WERI-Rb-1 (cell line): ENCODE measurements at places on chromosomes 4 and X.

- no peak for DNase-seq
Measured at GRCh38 chrX:16970977-16971376, 24.5 kb downstream of the REPS2 start.

GRCh38 chr4:154858166-154858565 is 77.1 kb downstream of the RBM46 start:
- no peak for DNase-seq

GRCh38 chr4:14289708-14290107 is 662.2 kb upstream of the BOD1L1 start:
- no peak for DNase-seq

- no peak for DNase-seq
Measured at GRCh38 chr4:120472447-120473131, 405.9 kb upstream of the MAD2L1 start.

DNA sequence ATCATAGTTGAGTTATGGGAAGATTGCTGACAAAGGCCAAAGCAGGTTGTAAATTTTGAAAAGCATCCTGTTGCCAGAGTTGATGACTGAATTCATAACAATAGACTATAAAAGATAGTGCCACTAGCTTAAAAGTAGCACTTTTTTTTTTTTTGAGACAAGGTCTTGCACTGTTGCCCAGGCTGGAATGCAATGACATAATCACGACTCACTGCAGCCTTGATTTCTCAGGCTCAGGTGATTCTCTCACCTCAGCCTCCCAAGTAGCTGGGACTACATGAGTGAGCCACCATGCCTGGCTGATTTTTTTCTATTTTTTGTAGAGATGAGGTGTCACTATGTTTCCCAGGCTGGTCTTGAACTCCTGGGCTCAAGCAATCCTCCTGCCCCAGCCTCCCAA is 122.7 kb downstream of the SPOCK3 start:
- DNase-seq: no peak

DNA sequence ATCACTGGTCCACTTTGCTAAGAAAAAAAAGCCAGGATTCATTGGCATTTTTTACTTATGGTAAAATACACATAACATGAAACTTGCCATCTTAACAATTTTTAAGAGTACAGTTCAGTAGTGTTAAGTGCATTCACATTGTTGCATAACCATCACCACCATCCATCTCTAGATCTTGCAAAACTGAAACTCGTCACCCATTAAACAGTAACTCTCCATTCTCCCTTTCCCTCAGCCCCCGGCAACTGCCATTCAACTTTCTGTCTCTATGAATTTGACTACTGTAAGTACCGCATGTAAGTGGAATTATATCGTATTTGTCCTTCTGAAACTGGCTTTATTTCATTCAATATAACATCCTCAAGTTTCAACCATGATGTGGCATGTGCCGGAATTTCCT is 56.3 kb upstream of the LNX1 start:
- DNase-seq: no peak

DNA sequence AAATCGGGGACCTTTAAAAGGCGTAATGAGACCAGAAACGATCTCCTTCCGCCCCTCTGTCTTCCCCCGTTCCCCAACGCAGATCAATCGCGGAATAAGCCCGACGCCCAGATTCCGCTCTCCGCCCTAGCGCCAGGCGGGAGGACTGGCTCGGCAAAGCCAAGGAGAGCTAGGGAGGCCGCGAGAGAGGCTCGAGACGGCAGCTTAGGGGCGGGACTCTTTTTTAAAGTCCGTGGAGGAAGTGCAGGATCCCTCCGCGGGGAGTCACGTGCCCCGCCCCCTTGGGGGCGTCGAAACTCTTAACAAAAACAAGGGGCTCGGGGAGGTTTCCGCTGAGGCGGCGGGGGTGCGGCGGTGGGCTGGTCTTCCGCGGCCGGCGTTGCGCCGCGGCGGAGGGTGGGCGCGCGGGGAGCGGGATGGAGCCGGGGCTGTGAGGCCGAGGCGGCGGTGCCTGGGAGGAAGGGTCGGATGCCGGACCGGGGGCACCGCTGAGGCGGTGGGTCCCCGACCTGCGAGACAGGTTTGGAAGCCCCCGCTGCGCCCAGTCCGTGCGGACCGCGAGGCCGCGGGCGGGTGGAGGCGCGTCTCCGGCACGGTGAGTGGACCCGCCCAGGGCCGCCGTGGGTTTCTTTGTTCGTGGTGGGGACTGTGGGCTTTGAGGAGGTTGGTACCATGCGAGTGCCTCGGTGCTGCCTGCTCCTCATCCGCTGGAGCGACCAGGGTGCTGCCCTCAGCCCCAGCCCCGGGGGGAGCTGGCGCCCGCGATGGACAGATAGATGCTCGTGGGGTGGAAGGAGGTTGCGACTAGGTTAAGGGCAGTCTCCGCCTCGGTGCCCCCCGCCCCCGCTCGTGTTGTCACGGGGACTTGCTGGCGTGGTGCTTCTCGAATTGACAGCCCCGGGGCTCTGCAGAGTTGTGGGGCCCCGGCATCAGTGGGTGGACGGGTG is at the start of gene CCNG2:
Gene CCNG2, plus strand, starts transcription at position 296 of the 947 bp plus-strand sequence. CDS start 1,326 bp downstream, outside the sequence.
- peak; percentile 90 for DNase-seq

GRCh38 chr4:37388681-37389365 is 144.3 kb downstream of the NWD2 start:
- no peak for DNase-seq

DNA sequence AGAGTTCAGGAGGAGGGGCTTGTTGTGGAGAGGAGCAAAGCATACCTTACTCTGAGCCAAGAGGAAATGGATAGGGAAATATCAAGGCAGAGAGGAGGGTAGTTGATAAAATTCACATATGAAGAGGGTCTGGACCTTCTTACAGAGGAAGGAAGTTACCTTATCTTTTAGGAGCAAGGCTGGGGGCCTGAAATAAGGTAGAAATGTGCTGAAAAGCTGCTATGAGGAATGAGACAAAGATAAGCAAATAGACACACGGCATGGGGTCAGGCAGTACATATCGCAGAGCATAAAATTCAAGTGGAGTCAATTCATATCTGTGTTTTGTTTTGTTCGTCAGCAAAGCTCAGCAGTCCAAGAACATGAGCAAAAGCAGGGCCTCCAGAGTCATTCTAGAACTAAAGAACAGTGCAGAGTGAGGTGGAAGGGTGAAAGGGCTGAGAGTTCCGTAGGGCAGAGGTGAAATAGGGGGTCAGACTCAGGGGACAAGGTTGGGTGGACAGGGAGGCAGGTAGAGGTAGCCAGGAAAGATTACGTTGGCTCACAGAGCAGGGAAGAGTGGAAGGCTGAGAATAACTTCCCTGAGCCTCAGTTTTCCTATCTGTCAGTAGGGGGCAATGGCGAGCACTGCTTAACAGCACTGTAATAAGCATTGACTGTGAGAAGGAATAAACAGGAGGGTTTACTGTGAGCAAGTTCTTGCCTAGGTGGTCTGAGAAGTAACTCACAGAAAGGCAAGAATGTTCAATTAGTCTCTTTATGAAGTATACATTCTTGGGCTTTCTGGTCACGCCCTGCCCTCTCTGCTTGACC is 9.2 kb downstream of the VSIG4 start:
- DNase-seq: peak; percentile 14

- no peak for DNase-seq
Measured at GRCh38 chr4:22814906-22815305, 122.2 kb downstream of the GBA3 start.
